ENCODE measurements at places on chromosomes 2 and 18. TPM values are rescaled to one million over a fixed set of nuclear protein-coding genes. Genes with fewer than 3 reads are reported as not detected.

CDH7 gene
- not detected for polyA plus RNA-seq

GRCh38 chr18:59458575-59458974 lies 99.5 kb upstream of the LMAN1 start:
- DNase-seq, result no peak

DNA sequence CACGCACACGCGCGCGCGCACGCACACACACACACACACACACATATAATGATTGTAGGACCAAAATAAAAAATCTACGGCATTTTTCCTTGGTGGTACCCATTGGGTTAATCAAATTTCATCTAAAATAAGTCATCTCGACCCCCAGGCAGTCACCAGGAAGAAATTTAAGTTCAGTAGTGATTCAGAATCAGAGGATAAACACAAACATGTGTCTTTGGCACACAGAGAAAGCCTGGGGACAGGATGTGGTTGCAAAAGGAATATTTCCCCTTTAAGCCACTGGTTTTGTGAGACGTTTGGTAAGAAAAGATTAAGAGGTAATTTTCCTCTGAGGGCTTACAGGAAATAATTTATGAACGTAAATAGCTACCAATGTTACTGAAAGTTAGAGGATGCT lies 171.6 kb upstream of the PIEZO2 start:
- no peak for DNase-seq

- no peak for DNase-seq
These were observed 24.4 kb upstream of the MAL start for GRCh38 chr2:95001051-95001562.

DNA sequence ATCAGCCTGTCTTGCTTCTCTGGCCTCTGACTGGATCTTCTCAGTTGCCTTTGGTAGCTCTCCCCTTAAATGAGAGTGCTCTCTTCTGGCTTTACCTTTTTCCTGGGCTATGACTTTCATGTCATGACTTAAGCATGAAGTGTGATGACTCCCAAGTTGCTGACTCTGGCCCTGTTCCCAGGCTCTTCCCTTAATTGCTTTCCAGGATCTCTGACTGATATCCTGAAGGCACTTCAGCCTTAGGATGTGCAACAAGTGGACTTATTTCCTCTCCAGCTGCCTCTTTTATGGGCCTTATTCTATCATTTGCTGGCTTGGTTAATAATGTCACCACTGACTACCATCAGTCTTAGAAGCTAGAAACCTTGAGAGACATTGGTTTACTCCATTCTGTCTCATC lies 17.4 kb downstream of the SEMA4F start:
- no peak for DNase-seq

- DNase-seq, result no peak
These were observed at the start of gene ABHD1 for GRCh38 chr2:27123302-27124150. TSS of gene ABHD1 (plus strand) at chr2:27123815. CDS start at chr2:27123949, 134 bp downstream.

GRCh38 chr18:61748004-61748403 lies 144.8 kb downstream of the RNF152 start:
- no peak for DNase-seq

- no peak for DNase-seq
These were observed 118.9 kb downstream of the LPIN1 start for GRCh38 chr2:11865378-11865777.

DNA sequence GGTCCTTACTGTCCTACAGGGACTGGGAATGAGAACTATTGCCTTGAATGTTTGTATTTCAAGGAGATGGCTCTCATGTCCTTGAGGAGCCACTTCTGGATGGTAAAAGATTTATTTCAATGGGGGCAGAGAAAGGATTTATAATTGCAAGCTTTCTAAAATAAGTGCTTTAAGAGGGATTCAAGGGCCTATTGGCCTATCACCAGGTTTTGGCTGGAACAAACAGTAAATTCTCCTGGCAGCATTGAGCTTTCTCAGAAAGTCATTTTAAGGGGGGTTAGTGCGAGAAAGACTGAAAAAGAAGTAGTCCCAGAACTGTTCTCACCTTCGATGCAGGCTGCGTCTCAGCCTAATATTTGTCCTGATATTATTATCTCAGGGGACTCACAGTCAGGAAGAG lies 29.8 kb downstream of the DPP10 start:
- no peak for DNase-seq

DNA sequence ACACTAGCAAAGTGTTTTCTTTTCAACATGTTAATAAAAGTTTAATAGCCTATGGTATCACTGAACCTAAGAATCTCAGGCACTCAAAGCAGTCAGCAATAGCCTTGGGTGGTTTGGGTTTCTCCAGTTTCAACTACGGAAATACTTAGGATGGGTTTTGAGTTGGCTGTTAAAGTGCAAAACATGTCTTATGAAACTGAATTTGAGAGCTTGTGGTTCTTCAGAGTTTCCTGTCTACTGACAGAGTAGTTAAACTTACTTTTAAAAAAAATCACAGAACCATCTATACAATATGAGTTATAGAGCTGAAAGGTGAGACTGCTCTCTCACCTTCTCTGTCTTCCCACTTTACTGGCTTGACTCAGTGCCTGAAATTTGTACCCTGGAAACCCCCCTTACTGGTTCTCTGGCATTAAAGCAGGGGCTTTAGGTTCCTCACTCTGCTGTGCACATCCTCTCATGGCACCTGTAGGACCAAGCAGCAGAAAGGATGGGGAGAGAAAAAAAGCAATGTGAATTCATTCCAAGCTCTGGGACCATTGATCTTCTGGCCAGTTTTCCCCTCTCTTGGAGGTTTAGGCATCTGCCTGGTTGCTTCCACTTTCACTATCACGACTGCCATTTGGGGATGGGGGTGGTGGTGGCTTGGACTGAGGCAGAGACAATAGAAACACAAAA lies 18.1 kb downstream of the CCDC141 start:
- DNase-seq, result no peak
